ENCODE measurements at places on chromosomes 5 and 9.

DNA sequence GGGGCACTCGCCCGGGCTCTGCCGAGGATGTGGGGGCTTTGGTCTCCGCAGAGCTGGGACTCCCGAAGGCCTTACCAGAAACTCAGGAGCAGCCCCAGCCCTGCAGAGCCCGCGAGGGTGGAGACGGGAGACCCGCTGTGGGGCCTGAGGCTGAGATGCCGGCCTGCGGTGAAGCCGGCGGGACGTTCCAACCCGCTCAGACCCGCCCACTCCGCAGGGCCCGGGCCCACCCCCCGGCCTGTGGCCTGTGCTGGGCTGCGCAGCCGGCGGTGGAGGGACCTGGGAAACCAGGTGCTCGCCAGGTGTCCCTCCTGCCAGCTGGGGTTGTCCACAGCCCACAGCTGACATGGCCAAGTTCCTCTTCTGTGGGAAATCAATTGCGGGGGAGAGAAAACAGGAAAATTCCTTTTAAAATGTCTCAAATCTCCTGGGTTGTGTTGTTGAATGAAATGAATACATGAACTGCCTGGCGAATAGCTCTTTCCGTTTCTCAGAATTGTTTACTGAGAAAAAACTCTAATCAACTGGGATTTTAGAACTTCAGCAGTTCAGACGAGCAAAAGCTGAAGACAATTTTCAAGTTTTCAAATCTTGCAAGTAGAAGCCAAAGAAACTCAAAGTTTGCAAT is 49.0 kb upstream of the IRX4 start:
- no peak for DNase-seq

GRCh38 chr5:116130471-116130870 is 45.6 kb downstream of the COMMD10 start:
- DNase-seq: no peak

GRCh38 chr5:28729067-28729466 is 1690.7 kb upstream of the CDH9 start:
- no peak for DNase-seq

DNA sequence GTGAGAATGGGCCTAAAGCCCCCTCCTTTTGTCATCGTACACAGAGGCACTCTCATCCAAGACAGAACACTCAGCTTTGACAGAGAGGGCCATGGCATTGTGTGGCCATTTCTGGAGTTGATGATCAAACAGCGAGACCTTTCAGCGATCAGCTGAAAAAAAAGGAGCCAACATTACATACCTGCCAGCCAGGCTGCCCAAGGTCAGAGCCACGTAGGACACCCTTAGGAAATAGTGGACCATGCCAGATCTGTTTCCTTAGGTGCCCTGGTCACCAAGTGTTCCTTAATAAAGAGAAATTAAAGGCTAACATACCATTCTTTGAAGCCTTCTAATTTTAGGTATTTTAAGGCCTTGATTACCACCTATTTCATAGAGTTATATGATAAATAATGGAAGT is 105.5 kb upstream of the PRLR start:
- DNase-seq: no peak

DNA sequence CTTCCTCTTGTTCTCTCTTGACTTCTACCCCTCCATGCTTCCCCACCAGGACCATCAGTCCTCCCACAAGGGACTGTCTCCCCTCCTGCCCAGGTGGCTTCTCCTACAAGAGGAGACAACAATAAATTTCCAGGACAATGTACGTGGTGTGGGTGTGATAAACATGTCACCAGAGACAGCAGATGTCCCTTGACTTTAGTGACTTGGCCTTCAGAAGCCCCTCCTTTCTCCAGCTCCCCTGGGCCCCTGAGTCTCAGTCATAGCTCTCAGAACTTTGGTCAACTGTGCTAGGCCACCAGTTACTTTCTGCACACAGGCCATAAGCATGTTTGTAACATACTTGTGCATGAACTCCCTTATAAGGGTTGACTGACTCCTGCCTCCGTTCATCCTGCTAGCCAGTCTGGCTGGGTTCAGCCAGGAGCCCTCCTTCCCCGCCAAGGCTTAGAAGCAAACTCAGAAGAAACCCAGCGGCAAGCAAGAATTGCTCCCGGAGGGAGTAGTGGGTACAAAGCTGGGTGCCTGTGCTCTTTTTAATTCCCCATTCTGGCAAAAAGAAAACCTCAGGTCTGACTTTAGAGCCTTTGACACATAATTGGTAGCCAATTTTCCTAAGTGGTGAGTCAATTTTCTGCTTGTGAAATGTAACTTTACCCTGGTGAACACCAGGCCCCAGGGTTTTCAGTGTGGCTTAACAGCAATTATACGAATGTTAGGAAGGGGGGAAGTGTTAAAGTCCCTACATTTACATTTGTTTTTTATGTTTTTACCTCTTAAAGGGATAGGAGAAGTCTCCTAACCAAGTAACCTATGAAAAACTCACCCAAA is 49.2 kb downstream of the EBF1 start:
- DNase-seq: no peak

DNA sequence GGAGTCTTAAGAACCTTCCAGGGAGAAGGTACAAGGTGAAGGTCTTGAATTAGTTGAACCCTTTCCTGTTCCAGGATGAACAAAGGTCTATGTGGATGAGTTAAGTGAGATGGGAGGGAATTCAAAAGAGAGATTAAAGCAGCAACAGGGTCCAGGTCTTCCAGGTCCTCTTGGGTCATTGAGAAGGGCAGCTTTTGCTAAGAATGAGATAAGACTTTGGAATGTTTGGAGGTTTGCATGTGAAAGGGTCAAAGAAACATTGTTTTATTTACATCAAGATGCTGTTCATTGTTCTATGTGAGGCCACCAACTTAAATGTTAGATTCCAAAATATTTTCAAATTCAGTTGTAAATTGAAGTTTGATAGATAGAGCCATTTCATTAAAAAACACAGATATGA is 463.9 kb downstream of the ANXA1 start:
- DNase-seq: no peak

- no peak for DNase-seq
Measured at GRCh38 chr5:17890501-17890900, 256.2 kb downstream of the TAF11L14 start.

- DNase-seq: no peak
Measured at GRCh38 chr9:128397831-128398230, 22.8 kb upstream of the CERCAM start.

DNA sequence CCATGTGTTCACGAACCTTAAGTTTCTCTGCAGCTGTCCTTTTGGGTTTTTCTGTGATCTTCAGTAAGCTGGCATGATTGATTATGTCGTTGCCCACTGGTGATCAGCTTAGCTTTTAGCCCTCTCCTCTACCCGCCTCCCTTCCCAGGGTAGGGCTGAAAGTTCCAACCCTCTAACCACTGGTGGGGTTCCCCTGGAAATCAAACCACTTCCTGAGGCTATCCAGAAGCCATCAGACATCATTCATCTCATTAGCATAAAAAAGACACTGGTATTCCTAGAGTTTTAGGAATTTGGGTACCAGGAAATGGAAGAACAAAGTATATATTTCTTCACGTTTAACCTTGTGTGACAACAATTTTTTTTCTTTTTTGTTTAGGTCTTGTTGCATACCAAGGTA is 29.8 kb downstream of the SPIN1 start:
- no peak for DNase-seq

- no peak for DNase-seq
Measured at GRCh38 chr5:131983244-131983771, 28.1 kb downstream of the ACSL6 start.

DNA sequence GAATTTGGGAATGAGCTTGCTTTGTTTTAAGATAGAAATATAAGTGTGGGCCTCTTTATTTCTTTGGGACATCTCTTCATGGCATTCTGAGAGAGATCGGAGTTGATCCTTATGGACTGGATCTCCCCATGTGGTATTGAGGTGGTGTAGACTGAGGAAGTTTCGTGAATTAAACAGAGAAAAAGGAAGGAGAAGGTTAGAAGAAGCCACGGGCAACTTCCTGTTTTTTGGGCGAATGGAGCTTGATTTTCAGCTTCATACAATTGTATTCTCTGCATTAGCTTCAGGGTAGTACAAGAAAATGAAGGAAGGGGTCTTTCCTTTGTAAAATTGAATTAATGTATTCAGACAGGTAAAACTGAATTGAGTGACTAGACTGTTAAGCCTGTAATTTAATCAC is 70.5 kb upstream of the HMHB1 start:
- no peak for DNase-seq

GRCh38 chr9:109469646-109470358 is 28.3 kb downstream of the PTPN3 start:
- no peak for DNase-seq

GRCh38 chr5:69184621-69185020 is 4.8 kb upstream of the CENPH start:
- DNase-seq: no peak

GRCh38 chr5:108084105-108084504 is 297.8 kb downstream of the FBXL17 start:
- no peak for DNase-seq

- DNase-seq: no peak
Measured at GRCh38 chr9:108905494-108905893, 28.4 kb downstream of the ELP1 start.

DNA sequence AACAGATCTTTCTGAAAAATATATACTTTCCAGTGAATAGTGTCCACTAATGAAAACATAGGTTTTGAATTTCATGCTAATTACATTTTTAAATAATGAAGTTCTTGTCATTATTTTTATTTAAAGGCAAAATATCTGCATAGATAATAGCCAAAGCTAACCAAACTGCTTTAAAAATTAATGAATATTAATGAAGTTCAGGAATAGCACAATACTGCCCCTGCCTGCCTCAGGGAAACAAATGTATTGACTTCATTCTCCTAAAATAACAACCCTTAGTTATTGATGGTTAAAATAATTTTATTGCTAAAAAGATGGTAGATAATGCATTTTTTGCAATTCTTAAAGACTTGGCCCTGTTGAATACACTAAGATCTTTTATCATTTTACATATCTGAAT is 103.6 kb upstream of the SSBP2 start:
- no peak for DNase-seq

GRCh38 chr5:115558388-115558956 is 13.9 kb upstream of the FEM1C start:
- no peak for DNase-seq

- DNase-seq: no peak
Measured at GRCh38 chr5:10265245-10266109, 15.4 kb downstream of the CCT5 start.

DNA sequence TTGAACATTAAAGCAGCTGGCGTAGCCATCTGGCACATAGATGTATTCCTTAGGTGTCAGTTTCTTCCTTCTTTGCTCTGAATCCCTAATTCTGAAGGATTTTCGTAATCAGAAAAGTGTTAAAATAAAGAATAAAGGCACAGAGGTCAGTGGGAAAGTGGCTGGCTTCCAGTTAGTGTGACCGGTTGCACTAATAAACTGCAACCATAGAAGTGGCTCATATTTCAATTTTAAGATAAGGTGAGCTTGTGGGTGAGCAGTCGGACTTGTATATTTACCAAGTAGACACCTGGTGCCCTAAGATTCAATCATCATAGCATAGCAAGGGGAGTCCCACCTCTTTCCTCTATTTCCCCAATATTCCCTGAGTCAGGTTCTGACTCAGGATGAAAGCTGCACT is 459.6 kb downstream of the ACTL7B start:
- no peak for DNase-seq

GRCh38 chr5:56175488-56175887 is 57.6 kb downstream of the ANKRD55 start:
- no peak for DNase-seq

DNA sequence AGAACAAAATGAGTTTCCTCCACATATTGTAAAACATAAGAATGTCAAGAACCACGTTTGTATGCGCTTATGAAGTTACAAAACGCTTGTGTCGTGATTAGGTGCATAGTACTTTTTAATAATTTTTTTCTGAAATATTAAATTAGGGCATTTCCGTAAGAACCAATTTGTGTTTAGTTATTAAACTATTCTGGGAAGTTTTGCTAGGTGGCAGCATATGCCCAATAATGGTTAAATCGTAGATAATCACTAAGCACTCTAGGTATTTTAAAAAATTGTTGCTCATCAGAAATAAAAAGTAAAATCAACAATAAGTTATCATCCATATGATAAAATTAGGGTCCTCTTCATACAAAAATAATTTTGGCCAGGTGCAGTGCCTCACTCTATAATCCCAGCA is 5.4 kb downstream of the SRFBP1 start:
- no peak for DNase-seq

- DNase-seq: no peak
Measured at GRCh38 chr5:126794157-126794828, 17.4 kb downstream of the LMNB1 start.

- no peak for DNase-seq
Measured at GRCh38 chr5:32565145-32565544, 20.2 kb upstream of the SUB1 start.

GRCh38 chr5:151709109-151709735 is 22.5 kb upstream of the SPARC start:
- DNase-seq: no peak

DNA sequence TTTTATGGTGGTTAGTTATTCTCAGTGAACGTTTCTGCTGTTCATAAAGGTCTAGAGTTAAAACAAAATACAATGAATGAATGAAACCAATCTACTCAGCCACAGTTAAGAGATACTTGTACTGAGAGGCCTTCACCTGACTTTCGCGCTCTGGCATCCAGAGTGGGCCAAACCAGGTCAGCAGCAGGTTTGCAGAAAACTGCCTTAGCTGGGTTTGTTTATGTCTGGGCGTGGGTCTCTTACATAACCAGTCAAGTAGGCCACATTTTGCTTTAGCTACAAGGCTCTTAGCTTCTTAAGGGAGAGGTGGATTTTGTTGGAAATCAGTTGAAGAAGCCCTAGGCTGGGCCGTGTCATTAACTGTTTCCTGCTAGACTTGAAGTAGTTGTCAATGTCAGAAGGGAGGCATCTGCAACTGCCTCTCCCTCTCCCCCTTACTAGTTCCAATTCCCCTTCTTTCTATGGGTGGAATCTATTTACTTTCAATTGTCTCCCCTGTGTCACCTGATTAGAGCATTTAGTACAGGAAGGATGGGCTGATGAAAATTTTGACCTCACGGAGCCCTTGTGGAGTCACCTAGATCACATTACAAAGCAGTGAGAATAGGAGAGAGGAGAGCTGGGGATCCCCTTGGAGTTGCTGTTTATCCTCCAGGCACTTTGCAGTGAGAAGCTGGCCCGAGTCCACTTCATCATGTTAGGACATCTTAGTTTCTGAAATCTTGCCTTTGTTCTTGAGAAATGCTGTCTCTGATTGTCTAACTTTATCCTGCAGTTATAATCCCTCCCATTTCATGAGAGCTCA is 200.5 kb downstream of the ARHGEF28 start:
- no peak for DNase-seq

DNA sequence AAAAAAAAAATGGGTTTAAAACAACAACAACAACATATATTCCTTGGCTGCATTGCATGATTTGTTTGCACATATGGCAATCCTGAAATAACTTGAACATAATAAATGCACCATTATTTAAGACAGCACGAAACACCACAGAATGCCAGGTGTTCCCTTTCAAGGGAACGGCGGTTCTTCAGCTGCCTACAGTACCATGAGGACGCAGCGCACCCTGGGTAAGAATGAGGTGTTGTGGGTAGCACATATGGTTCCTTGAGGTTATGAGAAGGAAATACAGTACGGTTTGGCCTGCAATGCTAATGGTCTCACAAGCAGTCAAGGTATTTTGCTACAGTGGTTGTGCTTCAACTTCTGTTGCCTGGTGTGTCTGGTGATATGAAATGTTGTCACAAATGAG is 174.8 kb downstream of the SLC12A2 start:
- DNase-seq: no peak

Measured in vagina (tissue), 2 donors.